ENCODE measurements at places on chromosomes 16 and 17.

DNA sequence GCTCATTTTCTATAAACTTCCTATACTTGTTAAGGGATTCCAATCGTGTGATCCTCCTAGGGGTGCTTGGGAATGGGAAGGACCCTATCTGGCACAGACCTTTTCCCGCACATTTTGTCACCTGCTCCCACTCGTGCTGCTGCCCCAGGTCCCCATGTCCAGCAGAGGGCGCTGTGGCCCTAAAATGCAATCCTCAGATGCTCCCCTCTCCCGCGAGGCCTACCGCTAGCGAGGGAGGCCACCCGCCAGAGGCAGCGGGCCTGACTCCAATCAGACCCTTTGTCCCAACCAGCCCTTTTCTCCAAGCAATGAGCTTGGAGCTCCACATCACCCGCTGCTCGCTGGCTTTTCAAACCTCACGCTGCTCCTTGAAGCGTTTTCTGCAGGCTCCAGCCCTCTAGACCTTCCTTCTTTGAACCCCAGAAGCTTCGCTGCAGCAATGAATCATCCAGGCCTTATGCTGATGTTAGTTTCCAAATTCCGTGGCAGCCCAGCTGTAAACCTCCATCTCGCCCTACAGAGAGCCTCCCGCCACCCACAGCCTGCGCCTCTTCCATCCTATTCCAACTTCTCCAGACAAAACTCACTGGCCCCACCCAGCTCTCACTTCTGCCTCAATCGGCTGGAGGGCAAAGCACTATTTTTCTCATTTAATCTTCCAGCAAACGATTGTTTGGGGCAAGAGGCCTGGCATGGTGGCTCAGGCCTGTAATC is 23.6 kb upstream of the FZD2 start:
- H3K4me3 ChIP-seq: no peak overlapping the region
- no peak overlapping the region for H3K27ac ChIP-seq
- no peaks in the 10 kb centered on the region for H3K36me3 ChIP-seq

- no peak for DNase-seq
- no peak overlapping the region for H3K27ac ChIP-seq
- H3K36me3 ChIP-seq: no peaks in the 10 kb centered on the region
- no peaks in the 10 kb centered on the region for H3K4me1 ChIP-seq
- H3K27me3 ChIP-seq: no peaks in the 10 kb centered on the region
These were observed 2.0 kb downstream of the CLEC10A start for GRCh38 chr17:7077911-7078546.

DNA sequence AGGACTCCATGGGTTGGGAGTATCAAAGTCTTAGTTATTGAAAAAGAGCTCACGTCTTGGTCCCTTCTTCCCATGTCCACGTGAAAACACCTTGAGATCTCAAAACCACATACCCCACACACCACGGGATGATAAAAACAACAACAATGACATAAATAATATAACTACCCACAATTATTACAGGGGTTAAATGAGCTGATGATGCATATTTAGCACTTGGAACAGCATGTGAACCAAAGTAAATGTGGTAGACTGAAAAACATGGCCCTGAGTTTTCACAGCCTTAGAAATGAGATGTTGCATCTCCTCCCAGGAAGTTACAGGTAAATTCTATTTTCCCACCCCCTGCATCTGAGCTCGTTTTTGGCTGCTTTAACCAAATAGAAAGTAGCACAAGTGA is 208.9 kb downstream of the C16orf95 start:
- DNase-seq: no peak
- H3K27me3 ChIP-seq: no peaks in the 10 kb centered on the region
- no peaks in the 10 kb centered on the region for H3K4me1 ChIP-seq
- H3K27ac ChIP-seq: no peak overlapping the region

DNA sequence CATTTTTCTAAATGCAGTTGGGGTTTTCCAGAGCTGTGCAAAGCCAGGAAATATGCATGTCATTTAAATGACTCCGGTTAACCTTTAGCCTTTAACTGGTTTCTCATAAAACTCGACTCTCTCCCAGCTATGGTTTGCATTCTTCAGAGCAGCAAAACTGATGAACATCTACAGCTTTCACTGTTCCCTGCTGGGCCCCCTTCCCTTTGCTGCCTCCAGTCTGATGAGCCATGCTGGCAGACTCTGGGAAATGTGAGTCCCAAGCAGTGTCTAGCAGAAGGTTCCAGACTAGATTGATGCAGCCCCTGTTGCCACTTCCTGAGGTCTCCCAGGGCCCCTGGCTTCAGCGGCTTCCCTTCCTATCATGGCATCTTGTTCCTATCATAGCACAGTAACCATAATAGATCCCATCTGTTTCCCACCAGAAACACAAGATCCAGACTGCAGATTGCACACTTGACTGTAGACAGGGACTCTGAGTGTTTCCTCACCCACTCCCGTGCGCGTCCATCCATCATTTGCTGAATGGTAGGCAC is 135.4 kb downstream of the CLEC16A start:
- DNase-seq: no peak
- no peak overlapping the region for H3K27ac ChIP-seq

DNA sequence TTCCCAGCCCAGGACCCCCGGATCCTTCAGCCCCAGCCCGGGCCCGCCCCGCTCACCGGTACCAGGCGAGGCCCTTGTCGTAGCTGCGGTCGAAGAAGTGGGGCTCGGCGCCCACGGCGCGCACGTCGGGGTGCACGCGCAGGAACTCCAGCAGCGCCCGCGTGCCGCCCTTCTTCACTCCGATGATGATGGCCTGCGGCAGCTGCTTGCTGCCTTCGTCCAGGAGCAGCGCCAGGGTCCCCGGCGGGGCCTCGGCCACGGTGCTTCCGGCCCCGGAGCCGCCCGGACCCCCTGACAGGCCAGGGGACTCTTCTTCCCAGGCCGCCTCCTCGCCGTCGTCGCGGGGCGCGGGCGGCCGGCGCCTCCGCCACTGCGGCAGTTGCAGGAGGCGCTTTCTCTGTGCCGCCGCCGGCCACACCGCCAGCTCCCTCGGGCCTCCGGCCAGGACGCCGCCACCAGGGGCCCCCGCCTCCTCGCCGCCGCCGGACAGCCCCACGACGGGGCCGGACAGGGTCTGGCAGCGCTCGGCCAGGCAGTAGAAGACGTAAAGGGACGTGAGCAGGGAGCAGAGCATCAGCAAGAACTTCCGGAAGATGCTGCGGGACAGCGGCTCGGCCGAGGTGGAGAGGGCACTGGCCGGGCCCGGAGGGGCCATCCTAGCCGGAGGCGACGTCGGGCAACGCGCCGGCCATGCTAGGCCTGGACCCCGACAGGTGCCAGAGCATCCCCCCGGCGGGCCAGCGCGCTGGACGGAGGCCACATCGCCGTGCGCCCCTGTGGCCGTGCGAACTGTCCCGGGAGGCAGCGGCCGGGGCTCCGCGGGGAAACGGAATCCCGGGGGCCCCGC is 1.0 kb downstream of the HS3ST3A1 start:
- H3K27me3 ChIP-seq: no peaks in the 10 kb centered on the region
- DNase-seq: no peak

GRCh38 chr17:82831818-82832200 is 8.0 kb downstream of the ZNF750 start:
- no peak overlapping the region for H3K27ac ChIP-seq
- no peak for DNase-seq
- peaks cover 24% of the 10 kb centered on the region for H3K36me3 ChIP-seq
- no peak overlapping the region for H3K4me3 ChIP-seq

GRCh38 chr17:74011966-74012365 is 191.5 kb upstream of the RPL38 start:
- H3K4me1 ChIP-seq: no peaks in the 10 kb centered on the region
- no peaks in the 10 kb centered on the region for H3K27me3 ChIP-seq
- no peak overlapping the region for H3K27ac ChIP-seq

DNA sequence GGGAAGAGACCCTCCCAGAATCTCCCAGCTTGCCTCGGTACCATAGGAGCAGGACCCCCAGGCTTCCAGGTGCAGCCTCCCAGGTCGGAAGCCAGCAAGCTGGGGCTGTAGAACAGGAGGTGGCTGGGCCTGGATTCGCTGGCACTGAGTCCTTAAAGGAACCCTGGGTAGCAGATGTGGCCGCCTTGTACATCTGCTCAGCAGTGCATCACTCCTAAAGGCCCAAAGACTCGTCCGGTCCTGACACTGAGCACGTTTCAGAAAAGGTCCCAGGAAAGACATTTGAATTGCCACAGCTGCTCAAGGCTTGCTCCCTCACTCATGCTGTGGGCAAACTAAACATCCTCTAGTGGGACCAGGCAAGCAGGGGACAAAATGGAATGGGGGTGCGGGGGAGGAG is 172.8 kb downstream of the RAB11FIP4 start:
- peaks cover 42% of the 10 kb centered on the region for H3K4me1 ChIP-seq
- no peak for DNase-seq
- no peak overlapping the region for H3K4me3 ChIP-seq

DNA sequence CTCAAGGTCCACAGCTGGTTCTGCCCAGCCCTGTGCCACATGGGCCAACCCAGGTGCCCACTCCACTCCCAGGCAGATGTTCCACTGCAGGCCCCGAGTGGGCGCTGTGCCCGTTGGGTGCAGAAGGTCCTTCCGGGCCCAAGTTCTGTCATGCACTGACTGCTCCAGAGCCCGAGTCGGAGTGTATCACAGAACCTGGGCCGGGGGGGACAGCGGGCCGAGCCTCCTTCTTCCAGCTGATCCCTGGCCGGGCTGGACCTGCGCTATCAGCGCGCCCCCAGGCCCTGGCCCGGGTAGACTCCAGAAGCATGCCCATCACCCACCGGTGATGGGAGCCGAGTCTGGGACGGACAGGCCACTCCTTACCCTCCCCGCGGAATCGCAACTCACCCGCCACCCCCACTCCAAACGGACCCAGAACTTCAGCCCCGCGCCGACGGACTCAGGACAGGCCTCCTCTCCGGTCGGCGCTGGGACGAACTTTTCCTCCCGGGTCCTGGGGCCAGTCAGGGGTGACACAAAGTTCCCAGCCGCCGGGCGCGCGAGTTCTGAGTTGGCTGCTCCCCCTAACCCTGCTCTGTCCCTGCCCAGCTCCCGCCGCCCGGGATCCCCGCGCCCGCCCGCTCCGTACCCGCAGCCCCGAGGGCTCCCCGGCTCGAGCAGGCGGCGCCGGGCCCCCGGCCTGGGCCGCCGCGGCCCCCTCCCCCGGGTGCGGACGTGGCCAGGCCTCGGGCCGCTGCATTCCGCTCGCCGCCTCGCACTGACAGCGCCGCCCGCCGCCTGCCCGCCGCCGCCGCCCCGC is at the start of gene COPZ2:
Gene COPZ2 (minus strand): TSS at position 762 of the 802 bp plus-strand sequence. CDS start 20 bp downstream, at position 742.
- peak within 1 kb of the TSS; percentile 78 for H3K27ac ChIP-seq
- H3K4me1 ChIP-seq: peaks cover 18% of the 10 kb centered on the region
- H3K4me3 ChIP-seq: peak within 1 kb of the TSS; percentile 69
- H3K36me3 ChIP-seq: no peaks in the 10 kb centered on the region
- no peaks in the 10 kb centered on the region for H3K27me3 ChIP-seq

GRCh38 chr16:2035431-2036199 is 8.9 kb downstream of the NHERF2 start:
- H3K36me3 ChIP-seq: peaks cover 5% of the 10 kb centered on the region
- H3K27ac ChIP-seq: peak overlapping the region; percentile 84
- H3K4me3 ChIP-seq: peak overlapping the region; percentile 21

GRCh38 chr17:13827118-13827517 is 225.4 kb upstream of the HS3ST3A1 start:
- H3K27me3 ChIP-seq: no peaks in the 10 kb centered on the region
- H3K4me1 ChIP-seq: peaks cover 3% of the 10 kb centered on the region
- H3K4me3 ChIP-seq: no peak overlapping the region
- no peak for DNase-seq
- H3K27ac ChIP-seq: no peak overlapping the region

DNA sequence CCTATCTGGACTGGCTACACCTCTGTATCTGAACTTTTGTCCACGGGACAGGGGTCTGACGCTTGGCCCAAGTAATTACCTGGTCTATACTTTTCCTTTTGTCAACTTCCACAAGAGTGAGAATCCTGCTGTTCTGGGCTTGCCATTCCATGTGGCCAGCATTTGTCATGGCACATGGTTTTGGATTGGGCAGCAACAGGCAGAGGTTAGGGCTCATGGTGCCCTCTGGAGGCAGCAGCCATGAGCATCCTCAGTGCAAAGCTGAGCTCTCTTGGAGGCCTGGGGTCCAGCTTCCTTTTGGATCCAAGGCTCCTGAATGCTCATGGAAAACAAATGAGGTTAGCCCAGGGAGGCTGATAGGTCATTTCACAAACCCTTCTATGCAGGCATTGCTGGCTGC is 7.5 kb upstream of the EDC4 start:
- H3K36me3 ChIP-seq: no peaks in the 10 kb centered on the region
- H3K4me3 ChIP-seq: no peak overlapping the region
- peaks cover 48% of the 10 kb centered on the region for H3K4me1 ChIP-seq
- no peak for DNase-seq

DNA sequence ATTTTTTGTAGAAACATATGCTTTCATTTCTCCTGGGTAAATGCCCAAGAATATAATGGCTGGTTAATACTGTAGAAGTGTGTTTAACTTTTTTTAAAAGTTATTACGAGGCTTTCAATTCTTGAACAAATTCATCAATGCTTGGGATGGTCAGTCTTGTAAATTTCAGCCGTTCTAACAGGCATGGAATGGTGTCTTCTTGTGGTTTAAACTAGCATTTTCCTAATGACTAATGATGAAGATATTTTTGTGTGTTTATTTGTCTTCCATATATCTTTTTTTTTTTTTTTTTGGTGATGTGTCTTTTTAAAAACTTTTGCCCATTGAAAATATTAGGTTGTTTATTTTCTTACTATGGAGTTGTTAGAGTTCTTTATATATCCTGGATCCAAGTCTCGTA is 67.1 kb downstream of the MGAT5B start:
- no peak for DNase-seq
- H3K4me3 ChIP-seq: no peak overlapping the region
- H3K27ac ChIP-seq: no peak overlapping the region
- no peaks in the 10 kb centered on the region for H3K36me3 ChIP-seq
- no peaks in the 10 kb centered on the region for H3K4me1 ChIP-seq
- H3K27me3 ChIP-seq: no peaks in the 10 kb centered on the region

- no peak for DNase-seq
- H3K4me3 ChIP-seq: no peak overlapping the region
- peaks cover 33% of the 10 kb centered on the region for H3K36me3 ChIP-seq
These were observed 61.6 kb downstream of the TIMM22 start for GRCh38 chr17:1058423-1059130.

GRCh38 chr16:4426021-4426684 is 485 bp downstream of the DNAJA3 start:
- DNase-seq: no peak
- no peaks in the 10 kb centered on the region for H3K36me3 ChIP-seq
- peaks cover 44% of the 10 kb centered on the region for H3K4me1 ChIP-seq
- peak overlapping the region; percentile 80 for H3K4me3 ChIP-seq
- H3K27me3 ChIP-seq: no peaks in the 10 kb centered on the region

DNA sequence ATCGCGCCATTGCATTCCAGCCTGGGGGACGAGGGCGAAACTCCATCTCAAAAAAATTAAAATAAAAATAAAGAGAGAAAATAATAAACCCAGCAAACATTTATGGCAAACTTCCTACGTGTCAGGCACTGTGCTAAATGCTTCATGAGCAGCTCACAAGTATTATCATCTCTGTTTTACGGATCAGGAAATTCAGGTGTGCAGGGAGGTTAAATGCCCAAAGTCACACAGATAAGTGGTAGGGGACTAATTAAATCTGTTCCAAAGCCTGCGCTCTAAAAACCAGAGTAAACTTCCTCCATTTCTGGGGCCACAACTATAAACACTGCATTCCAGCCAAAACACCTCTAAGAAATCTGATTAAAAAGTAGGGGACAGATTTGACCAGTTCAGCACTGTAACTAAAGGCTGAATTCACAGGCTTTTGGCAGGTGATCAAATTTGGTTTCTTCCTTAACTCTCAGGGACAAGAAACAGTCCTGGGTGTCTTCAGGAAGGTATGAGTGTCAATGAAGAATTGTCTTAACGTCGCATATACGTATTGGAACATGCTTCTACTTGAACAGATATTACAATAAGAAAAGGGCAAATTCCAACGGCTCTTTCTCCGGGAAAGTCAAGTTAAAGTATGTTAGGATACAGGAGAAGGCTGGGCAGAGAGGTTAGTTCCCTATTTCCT is 996 bp downstream of the STRADA start:
- peaks cover 2% of the 10 kb centered on the region for H3K36me3 ChIP-seq
- peak overlapping the region; percentile 53 for H3K4me3 ChIP-seq
- no peaks in the 10 kb centered on the region for H3K27me3 ChIP-seq
- H3K4me1 ChIP-seq: peaks cover 36% of the 10 kb centered on the region
- peak overlapping the region; percentile 97 for H3K27ac ChIP-seq
- no peak for DNase-seq
